Astrocyte of the spinal cord (primary cell): ENCODE measurements at places on chromosomes 12 and 14.

DNA sequence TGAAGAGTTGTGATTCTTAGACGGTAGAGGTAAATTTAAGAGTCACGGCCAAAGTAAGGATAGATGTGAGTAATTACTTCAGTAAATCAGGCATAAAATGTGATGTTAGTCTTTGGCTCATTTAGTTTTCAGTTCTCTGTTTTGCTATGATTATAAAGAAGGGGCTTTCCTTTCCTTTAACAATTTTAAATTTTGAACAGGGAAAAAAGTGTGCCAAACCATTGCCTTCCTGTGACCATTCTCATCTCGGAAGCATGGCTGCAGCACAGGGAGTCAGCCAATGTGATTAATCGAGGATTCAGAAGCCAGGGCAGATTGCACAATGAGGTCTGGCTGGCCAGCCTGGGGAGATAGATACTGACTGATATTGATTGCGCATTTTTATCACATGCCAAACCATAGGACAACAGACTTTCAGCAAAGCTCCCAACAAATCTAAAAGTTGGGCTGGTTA, 480.2 kb upstream of the PRICKLE1 start:
- peak; percentile 22 for DNase-seq

DNA sequence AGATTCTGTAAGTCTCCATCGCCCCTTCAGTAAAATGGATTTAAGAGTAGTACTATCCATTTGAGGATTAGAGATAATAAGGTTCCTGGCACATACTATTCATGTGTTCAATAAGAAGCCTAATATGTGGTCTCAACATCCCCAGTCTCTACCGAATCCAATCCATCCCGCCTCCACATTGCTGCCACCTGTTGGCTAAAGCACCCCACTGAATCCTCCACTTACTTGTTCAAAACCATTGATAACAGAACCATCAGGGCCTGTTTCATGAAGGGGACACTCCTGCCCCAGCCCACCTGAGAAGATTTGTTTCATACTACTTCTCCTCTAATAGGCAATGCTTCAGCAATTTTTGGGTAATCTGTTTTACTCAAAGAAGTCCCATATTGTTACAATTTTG, 147.5 kb downstream of the SLC2A13 start:
- DNase-seq: no peak

GRCh38 chr12:109258607-109259544, 50.2 kb downstream of the FOXN4 start:
- no peak for DNase-seq

DNA sequence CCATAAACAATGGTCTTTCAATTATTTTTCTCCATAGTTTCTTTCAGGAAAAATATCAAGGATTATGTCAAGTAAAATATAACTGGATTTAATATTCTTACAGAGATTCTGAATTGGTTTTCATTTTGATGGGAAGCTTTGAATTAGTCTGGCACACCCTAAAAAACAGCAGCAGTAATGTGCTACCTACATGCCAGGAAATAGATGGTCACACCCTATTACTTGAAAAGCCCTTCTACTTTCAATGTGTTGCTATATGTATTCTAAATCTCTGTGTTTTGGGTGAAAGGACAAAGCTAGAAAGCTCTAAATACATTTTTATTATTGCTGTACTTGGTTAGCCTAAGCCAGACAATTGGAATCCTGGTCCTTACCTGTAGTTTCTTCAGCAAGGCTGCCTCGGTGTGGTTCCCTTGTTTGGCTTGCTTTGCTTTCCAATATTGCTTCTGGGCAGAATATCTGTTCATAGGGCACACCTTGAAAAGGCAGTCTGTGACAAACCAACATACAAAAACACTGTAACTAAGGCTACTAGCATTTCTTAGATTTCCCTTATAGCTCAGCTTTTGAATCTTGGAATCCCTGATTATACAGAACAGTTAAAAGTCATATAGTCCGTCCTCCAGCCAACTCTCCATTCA, 107.6 kb downstream of the ITPR2 start:
- DNase-seq: no peak

DNA sequence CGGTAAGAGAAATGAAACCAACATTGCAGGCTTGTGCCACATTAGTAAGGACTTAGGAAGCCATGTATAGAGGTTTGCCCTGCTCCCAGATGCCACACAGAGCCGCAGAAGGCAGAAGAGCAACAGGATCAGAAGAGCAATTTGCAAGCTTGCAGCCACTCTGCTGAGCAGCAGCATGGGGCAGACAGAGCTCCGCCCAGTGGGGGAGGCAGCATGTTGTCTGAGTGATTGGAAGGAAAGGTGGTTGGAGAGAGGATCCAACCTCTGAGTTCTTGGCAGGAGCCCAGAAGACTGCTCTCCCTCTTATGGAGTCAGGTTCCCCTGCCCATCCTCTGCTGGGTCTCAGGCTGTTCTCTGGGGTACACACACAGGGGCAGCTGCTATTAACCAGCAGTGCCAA, 2.3 kb upstream of the KRT6A start:
- peak; percentile 24 for DNase-seq

DNA sequence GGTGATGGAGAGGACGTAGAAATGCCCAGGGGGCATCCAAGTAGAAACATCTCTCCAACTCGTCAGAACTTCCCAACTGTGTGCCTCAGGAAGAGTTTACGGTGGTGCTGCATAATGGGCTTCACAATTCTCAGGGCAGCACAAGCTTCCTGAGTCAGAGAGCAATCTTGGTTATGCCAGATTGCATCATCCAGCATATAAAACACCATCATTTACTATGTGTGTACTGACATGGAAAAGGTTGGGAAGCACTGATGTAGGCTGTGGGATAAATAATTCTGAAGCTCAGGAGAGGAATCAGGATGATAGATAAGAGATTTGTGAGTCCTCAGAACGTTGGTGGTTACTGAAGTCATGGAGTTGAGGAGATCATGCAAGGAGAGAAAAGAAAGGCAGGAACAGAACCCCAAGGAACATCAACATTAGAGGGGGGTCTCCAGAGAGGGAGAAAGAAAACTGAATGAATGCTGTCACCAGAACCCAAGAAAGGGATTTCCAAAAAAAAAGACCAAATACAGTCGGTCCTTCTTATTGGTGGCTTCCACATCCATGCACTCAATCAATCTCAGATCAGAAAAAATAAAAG, 4.7 kb upstream of the NCKAP5L start:
- DNase-seq: peak; percentile 49

DNA sequence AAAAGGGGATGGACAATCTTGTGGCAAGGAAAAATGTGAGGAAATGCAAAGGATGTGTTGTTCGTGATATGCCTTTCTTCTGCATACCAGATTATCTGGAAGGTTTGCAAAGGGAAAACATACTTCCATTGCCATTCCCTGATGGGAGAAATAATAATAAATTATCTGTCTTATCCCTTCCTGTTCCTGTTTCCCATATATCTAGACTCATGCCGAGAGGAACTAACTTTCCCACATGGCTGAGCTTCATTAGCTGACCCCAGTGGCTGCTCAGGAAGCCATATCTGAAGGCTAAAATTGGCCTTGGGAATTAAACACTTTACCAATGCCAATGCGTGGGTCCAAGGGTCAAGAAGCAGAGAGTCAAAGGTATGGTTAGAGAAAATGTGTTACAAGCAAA, 439.8 kb downstream of the MDGA2 start:
- no peak for DNase-seq

- DNase-seq: no peak
These were observed 81.7 kb downstream of the TNFAIP2 start for GRCh38 chr14:103204852-103205540.

DNA sequence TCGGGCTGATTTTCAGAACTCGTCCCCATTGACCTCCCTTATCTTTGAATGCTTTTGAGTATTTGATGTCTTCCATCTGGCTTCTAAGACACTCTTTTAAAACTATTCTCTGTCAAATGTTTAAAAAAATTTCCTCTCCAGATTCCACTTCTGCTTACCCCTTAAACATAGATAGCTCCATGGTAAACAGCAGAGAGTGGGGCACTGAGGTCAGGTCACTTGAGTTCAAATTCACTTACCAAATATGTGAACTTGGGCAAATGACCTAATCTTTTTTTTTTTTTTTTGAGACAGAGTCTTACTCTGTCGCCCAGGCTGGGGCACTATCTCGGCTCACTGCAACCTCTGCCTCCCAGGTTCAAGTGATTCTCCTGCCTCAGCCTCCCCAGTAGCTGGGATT, 126.8 kb upstream of the CPSF6 start:
- no peak for DNase-seq

DNA sequence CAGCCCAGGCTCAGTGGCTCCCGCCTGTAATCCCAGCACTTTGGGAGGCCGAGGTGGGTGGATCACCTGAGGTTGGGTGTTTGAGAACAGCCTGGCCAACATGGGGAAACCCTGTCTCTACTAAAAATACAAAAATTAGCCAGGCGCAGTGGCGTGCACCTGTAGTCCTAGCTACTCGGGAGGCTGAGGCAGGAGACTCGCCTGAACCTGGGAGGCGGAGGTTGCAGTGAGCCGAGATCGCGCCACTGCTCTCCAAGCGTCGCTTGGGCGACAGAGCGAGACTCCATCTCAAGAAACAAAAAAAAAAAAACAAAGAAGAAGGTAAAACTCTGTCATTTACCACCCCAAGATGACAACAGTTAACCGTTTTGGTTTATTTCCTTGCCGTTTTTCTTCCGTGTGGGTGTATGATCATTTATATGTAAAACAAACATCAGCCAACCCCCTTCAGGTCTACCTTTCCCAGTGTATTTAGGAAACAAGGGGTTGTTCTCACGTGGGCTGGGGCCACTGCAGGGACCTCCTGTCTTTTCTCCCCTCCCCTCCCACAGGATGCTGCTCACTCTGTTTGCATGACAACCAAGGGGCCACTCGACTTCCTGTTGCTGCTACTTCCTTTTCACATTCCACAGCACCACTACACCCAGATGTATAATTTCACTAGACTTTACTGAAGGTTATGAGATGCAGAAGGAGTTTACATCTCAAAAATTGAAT, 13.6 kb downstream of the TTC9 start:
- DNase-seq: no peak

GRCh38 chr12:109549613-109550270, 23.6 kb downstream of the MMAB start:
- DNase-seq: no peak

DNA sequence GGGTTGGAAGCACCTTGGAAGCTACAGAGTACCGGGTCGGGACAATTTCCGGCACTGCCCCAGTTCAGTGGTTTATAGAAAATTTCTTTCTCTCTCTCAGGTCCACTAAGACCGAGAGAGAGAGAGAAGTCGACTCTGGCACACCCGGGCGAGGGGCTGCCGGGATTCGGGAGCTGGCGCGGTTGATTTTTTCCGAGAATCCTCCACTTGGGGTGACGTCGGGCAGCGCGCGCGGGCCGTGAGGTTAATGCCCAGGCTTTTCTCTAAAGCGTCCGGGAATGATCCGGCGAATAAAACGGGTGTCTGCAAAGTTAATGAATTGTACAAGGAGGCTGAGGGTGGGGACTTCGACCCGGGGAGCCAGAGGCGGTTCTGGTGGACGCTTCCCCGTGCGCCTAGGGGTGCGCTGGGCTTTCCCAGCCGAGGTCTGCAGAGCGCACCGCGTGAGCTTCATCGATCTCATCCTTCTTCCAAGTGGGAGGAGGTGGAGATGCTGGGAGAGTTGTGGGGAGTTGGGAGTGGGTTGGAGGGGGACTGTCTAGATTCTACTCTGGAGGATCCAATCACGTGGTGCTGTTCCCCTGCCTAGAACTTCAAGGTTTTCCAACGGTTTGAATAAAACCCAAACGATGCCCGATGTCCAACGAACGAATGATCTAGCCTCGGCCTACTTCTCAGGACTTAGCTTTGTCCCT, 51.9 kb upstream of the TBX3 start:
- DNase-seq: no peak

- DNase-seq: no peak
These were observed 47.1 kb upstream of the STON2 start for GRCh38 chr14:81447021-81447764.

GRCh38 chr14:30252783-30253674, 305.9 kb upstream of the G2E3 start:
- DNase-seq: peak; percentile 22

DNA sequence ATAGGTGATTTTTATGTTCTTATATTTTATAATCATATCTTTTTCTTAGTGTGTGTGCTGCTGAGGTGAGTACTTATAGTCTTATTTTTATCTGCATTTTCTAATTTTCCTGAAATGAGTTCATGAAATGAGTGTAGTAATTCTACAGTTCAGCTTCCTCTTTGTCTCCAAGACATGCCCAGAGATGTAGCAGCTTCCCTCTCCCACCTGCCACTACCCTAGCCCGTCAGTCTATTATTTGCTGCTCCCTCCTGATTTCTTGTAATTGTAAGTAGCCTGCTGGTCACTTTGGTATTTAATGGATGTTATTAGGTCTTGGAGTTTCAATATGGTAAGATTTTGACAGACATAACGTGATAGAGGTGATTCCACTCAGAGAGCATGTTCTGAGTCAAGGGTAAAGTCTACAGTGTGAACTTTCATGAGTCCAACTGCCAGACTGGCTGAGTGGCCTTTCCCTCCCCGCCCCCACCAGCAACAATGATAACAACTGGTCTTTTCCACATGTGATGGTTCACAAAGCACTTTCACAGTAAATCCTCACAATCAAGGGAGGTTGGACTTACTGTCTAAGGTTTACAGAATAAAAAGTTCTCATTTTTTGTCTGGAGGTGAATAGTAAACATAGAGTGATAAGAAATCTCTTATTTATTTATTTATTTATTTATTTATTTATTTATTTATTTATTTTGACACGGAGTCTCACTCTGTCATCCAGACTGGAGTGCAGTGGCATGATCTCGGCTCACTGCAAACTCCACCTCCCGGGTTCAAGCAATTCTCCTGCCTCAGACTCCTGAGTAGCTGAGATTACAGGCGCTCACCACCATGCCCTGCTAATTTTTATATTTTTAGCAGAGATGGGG, 4.2 kb upstream of the RIPK3 start:
- DNase-seq: no peak

GRCh38 chr14:54189333-54189732, 207.5 kb upstream of the CDKN3 start:
- peak; percentile 22 for DNase-seq

GRCh38 chr14:24253936-24254335, 9.0 kb downstream of the TGM1 start:
- no peak for DNase-seq

- DNase-seq: peak; percentile 52
These were observed 25.2 kb upstream of the NTN4 start for GRCh38 chr12:95815632-95816212.
